Brain (organoid and tissue), 16 donors: ENCODE measurements at places on chromosomes 11 and 22.

GRCh38 chr11:72788241-72788640 lies 5.6 kb downstream of the STARD10 start:
- DNase-seq, result no peak

DNA sequence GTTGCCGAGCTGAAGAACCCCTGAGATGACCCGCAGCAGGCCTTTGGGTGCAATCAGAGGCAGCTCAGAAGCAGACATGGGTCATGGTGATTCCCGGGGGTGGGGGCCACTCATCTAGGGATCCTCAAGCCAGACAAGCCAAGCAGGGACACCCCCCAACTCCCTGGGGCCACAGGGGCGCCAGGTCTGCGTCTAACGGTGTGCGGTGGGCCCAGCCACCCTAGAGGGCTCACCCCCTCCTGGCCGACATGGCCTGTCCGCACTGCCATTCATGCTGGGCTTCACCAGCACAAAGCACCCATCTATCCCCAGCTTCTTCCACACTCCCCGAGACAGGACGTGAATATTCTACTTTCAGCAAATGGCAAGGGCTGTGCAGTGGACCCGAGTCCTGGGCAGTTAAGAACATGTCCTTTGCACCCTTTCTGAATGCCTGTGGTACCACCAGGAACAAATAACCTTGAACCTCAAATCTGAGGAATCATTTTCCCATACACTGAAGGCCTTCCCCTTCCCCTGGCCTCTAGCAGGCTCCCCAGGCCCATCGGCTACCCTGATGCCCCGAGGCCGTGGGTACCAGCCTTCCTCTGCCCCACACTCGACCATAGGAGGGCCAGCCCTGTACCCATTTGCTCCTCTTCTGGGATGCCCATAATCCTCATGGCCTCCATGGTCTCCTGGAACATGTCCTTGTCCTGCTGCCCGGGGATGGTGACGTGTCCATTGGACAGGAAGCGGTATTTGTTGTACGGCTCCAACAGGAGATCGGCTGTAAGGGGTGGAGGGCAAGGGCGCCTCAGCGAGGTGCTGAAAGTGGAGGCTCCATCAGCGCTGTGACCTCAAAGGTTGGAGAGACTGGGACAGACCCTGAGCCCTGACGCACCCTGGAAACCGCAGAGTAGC lies 66.9 kb downstream of the APOL1 start:
- DNase-seq, result no peak

GRCh38 chr22:17903564-17904295 lies 120.6 kb downstream of the MICAL3 start:
- DNase-seq, result peak; percentile 56

GRCh38 chr11:17954395-17955252 lies 58.2 kb downstream of the SERGEF start:
- no peak for DNase-seq

- no peak for DNase-seq
These were observed 26.4 kb upstream of the ADORA2A start for GRCh38 chr22:24400726-24401596.

DNA sequence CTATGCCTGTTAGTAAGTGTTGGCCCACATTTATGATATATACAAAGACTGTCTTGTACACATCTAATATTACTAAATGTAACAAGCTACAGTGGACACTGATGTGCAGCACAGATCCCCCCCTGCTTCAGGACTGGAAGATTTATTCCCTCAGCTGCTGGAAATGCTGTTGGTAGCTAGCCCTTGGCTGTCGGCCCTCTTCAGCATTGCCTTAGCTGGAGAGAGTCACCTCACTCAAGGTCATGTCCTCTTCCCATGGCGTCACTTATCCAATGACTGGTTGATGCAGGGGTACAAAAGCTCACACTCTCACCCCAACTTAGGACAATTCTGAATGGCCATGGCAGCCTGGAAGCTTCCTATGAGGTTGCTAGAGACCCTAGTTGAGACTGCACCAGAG lies 312.7 kb downstream of the SOX6 start:
- DNase-seq, result no peak

GRCh38 chr11:116527180-116527991 lies 245.4 kb downstream of the BUD13 start:
- DNase-seq, result no peak

GRCh38 chr11:33296695-33297094 lies 39.5 kb downstream of the HIPK3 start:
- no peak for DNase-seq

- no peak for DNase-seq
These were observed 15.7 kb downstream of the ZNF214 start for GRCh38 chr11:7004482-7004881.

DNA sequence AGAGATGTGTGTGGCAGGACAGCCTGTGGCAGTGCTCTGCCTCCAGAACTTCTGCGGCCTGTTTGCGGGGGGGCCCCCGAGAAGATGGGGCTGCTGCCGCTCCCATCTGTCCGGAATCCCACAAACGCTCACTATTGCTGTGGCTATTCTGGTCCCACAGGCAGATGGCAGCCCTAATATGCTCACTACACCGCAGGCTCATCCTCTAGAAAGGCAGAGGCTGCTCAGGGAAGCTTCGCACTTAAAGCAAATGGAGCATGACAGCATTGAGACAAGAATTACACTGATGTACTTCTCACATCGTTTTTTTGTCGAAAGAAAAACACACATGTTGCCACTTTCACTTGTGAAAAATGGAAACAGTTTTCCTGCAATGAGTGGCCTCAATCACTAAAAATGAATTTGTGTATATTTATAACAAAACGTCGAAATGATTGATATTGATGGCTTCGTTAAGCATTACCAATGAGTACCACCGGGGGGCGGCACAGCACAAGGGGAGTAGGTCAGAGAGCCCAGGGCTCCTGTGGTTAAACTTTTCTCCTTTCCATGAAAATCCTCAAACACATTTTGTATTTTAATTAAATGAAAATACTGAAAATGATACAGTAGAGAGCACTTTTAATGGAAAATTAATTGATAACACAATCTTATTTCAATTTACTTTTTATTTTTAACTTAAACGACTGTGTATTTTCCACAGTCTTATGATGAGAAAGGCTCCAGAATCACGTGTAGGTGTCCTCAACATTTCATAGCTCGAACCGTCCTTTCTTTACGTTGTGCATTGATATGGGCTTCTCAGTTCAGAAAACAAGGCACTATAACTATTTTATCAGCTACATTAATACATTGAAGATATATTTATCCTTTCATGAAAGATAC lies 69.1 kb downstream of the CTTN start:
- DNase-seq, result peak; percentile 73

DNA sequence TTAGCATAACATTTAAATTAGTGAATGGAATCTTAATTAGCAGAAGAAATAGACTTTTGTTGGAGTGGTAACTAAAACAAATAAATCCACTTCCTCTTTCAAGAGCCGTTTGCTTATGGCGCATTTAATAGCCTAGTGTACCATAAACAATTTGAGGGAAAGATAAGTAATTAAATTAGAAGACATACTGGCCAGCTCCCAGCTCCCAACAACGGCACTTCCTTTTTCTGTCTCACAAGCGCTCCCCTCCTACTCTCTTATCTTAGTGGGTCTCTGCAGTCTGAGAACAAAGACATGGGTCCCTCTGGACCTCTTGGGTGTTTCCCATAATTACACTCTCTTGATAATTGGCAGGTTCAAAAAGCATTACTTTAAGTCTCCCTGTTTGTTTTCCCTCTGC lies 146.0 kb downstream of the OPCML start:
- no peak for DNase-seq

GRCh38 chr22:20909543-20910303 lies 7.5 kb upstream of the CRKL start:
- DNase-seq, result no peak
